EL (cell line): ENCODE measurements at places on chromosomes 7 and 10.

GRCh38 chr7:94907026-94907810 lies at the start of gene PPP1R9A:
TSS of gene PPP1R9A (plus strand) at chr7:94907594. CDS start at chr7:94910114, 2,520 bp downstream.
- DNase-seq, result peak; percentile 54

DNA sequence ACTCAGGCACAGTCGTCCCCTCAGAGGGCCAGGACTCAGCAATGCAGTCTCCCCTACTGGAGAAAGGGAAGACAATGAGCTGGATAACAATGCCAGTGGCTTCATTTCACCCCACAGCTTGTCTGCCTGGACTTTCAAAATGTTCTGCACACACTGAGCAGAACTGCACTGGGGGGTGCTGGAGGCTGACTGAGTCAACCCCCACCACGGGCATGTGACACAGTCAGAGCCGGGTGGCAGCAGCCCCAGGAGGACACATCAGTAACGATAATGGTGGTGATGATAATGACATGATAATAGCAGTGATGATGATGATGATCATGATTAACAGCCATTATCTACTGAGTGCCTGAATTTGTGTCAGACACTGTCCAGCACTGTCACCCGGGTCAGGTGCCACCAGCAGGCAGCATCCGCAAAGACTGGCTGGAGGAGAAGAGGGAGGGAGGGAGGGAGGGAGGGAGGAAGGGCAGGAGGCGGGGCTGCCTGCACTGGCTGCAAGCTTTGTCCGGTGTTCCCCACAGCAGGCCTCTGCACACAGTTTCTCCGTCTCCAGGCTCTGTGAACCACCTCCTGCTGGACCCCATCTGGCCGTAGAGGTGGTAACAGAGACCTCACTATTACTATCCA lies 67.4 kb downstream of the PLXNA4 start:
- no peak for DNase-seq

DNA sequence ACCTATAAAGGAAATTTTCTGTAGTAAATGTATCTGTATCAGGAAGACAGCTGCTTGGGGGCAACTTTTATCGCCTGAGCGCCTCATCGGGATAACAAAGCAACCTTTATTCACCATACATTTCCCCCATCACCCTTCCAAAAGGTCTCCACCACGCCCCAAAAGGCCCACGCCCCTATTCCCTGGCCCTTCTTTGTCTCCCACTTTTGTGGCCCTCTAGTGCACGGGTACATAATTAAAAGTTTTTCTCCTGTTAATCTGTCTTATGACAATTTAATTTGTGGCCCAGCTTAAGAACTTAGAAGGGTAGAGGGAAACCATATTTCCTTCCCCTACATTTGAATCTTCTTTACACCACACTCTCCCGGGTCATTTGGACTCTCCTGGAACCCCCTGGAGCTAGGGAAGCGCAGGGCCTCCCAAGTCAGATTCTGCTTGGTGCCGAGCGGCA lies 625 bp downstream of the RP9 start:
- peak; percentile 29 for DNase-seq

- no peak for DNase-seq
These were observed 1.5 kb downstream of the ARHGAP21 start for GRCh38 chr10:24722131-24722675.

GRCh38 chr7:4307316-4308204 lies 374.5 kb upstream of the FOXK1 start:
- no peak for DNase-seq

GRCh38 chr7:2224934-2225333 lies 7.8 kb downstream of the MAD1L1 start:
- DNase-seq, result no peak

- no peak for DNase-seq
These were observed 5.3 kb downstream of the MCMBP start for GRCh38 chr10:119867317-119867716.

DNA sequence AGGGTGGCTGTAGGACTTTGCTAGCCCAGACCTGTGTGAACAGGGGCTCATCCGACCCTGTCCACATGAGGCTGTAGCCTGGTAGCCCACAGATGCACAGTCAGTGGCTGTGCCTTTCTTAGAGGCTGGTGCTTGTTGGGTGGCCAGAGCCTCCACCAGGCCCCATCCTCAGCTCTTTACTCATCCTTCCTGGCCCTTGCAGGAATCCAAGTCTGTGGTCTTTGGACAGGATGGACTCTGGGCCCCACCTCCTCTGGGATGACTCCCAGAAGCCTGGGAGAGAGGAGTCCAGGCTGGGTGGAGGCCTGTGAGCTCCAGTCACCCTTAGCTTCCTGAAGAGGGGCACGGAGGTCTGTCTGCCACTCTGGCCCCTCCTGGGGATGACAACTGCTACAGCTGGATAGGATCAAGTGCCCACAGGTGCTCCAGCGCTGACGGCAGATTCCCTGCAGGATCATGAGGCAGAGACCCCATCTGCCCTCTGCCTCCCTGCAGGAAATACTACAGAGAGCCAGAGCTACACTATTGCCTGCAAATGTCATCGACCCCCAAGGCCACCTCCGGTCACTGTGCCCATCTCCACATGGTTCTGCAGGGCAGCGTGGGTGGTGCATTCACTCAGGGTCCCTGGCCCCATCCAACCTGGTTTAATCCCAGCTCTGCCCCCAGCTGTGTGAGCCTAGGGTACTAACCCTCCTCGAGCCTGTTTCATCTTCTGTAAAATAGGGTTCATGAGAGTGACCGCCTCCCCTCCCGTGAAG lies 114.5 kb downstream of the PTPN20 start:
- peak; percentile 63 for DNase-seq

- DNase-seq, result peak; percentile 26
These were observed 79.9 kb downstream of the ARHGAP21 start for GRCh38 chr10:24643679-24644209.

- no peak for DNase-seq
These were observed 98.1 kb downstream of the MBL2 start for GRCh38 chr10:52674474-52674873.

GRCh38 chr7:90853205-90853604 lies 257.1 kb downstream of the CDK14 start:
- no peak for DNase-seq

DNA sequence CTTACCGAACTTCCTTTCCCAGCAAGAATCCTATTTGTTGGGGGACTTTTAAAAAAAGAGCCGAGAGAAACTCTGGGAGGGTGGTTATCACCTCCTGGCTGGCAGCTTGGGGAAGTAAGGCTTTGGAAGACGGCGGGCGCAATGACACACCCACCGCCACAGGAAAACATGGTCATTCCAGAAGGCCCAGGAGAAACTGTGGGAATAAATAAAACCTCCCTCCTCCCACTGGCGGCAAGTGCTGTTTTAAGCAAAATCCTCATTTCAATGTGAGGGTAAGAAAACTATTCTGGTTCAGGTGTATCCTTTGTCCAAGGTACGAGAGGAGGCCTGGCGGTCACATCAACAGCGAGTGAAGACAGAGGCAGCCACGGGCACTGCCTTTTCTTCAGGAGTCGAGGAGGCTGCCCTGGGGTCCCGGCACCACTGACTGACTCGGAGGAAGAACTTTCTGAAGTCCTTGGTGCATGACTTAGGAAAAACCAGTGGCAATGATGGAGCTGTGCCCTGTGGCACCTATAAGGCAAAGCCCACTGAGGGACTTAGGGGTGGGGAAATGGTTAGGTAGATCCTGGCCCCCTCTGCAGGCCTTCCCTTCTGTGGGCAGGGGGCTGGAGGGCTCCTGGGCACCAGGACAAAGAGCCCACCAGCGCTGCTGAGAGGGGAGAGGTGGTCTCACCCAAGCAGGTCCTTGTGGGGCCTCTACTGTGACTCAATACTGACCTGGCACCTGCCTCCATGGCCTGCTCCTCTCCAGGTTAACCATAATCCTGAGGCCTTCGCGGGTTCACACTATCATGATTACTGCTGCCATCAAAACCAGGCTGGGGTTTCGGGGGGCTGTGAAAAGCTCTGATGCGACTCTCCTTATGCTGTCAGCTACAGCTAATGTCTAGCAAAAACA lies 21.4 kb downstream of the DNAJB12 start:
- no peak for DNase-seq

DNA sequence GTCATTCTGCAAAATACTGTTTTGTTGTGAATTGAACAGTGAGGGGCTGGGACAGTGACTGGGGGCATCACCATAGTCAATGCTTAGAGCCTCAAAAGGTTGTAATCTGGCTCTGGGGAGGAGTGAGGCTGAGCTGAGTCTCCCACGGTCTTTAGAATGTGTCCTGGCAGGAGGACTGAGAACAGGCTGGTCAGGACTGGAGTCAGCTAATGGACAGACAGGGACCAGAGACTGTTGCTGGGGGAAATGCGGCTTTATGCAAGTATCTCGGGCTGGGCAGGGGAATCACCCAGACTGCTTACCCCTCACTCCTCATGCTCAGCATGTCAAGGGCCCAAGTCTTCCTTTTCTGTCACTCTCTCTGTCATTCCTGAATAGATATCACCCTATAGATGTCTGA lies 346.5 kb downstream of the TYW1 start:
- no peak for DNase-seq

- DNase-seq, result no peak
These were observed 524.6 kb upstream of the KCND2 start for GRCh38 chr7:119748251-119748860.

- peak; percentile 41 for DNase-seq
These were observed 54.2 kb upstream of the CAMK2B start for GRCh38 chr7:44379366-44380188.

DNA sequence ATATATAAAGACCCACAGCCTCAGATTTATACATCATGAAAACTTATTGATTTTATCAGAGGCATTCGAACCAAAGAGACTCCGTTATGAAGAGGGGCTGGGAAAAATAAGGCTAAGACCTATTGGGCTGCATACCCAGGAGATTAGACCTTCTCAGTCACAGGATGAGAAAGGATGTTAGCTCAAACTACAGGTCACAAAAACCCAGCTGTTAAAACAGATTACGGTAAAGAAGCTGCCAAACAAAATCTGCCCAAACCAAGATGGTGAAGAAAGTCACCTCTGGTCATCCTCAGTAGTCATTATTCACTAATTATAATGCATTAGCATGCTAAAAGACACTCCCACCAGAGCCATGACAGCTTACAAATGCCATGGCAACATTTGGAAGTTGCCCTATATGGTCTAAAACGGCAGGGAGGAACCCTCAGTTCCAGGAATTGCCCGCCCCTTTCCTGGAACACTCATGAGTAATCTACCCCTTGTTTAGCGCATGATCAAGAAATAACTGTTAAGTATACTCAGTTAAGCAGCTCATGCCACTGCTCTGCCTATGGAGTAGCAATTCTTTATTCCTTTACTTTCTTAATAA lies 362.5 kb upstream of the PCDH15 start:
- no peak for DNase-seq

DNA sequence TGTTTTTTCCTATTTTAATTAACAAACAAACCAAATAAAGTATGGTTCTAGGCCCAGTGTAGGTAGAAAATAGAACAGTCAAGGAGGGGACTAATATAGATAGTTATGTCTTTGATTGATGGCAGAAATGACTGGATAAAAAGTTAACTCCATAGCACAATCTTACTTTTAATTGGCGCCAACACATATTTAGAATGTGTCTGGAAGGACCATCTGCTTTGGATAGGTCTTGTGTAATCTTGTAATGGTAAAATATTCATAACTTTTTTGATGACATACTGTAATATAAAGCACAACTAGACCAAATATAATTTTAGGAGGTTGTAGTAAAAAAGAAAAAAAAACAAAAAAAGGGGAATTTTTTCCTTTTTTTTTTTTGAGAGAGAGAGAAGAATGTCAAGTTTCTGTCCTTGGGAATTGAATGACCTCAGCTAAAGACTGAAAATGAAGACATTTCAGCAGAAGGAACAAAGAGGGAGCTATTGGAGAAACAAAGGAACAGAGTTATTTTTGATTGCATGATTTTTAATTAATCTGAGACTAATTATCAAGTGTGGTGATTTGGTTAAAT lies 193.7 kb downstream of the CDK14 start:
- no peak for DNase-seq
